ENCODE measurements at places on chromosomes 4 and X. TPM values are rescaled to one million over a fixed set of nuclear protein-coding genes. Genes with fewer than 3 reads are reported as not detected.

PHOX2B gene
- total RNA-seq = not detected

NAA15 gene
- total RNA-seq = 41.9 TPM

PROM1 gene
- total RNA-seq = 0.40 TPM

CSAG2 gene
- total RNA-seq = not detected

NR3C2 gene
- total RNA-seq = 26.2 TPM

ETDB gene
- not detected for total RNA-seq

ZMAT1 gene
- 35.0 TPM for total RNA-seq

EFNB1 gene
- 69.5 TPM for total RNA-seq

ASB9 gene
- 1.2 TPM for total RNA-seq

PNMA3 gene
- 1.1 TPM for total RNA-seq

NSG1 gene
- total RNA-seq = 12.2 TPM

GLOD5 gene
- total RNA-seq = not detected

SPINK2 gene
- total RNA-seq = not detected

SAT1 gene
- total RNA-seq = 417 TPM

ZDHHC9 gene
- 30.4 TPM for total RNA-seq

FHDC1 gene
- 3.9 TPM for total RNA-seq

ZNF518B gene
- total RNA-seq = 20.3 TPM

TMEM31 gene
- 1.4 TPM for total RNA-seq

POU3F4 gene
- not detected for total RNA-seq

USP27X gene
- total RNA-seq = 4.4 TPM

RAB40AL gene
- 1.6 TPM for total RNA-seq

PLXNA3 gene
- total RNA-seq = 73.0 TPM

FOXR2 gene
- total RNA-seq = not detected

EPHA5 gene
- total RNA-seq = 8.9 TPM

ADH1B gene
- total RNA-seq = 710 TPM

ARL9 gene
- total RNA-seq = not detected

PFKFB1 gene
- total RNA-seq = 2.2 TPM

DMD gene
- 306 TPM for total RNA-seq

POLN gene
- total RNA-seq = 7.7 TPM

UNC5C gene
- total RNA-seq = 4.5 TPM

RNF175 gene
- 2.3 TPM for total RNA-seq

F8A2 gene
- total RNA-seq = not detected

HDX gene
- total RNA-seq = 11.2 TPM

SPANXB1 gene
- not detected for total RNA-seq

SLIT2 gene
- 159 TPM for total RNA-seq

ELK1 gene
- total RNA-seq = 24.1 TPM

JADE3 gene
- 7.4 TPM for total RNA-seq

COX7B2 gene
- not detected for total RNA-seq
